ENCODE measurements at places on chromosomes 2 and 18.
A peak's percentile ranks its signal among the peaks of the same experiment; 100 is the strongest.

DNA sequence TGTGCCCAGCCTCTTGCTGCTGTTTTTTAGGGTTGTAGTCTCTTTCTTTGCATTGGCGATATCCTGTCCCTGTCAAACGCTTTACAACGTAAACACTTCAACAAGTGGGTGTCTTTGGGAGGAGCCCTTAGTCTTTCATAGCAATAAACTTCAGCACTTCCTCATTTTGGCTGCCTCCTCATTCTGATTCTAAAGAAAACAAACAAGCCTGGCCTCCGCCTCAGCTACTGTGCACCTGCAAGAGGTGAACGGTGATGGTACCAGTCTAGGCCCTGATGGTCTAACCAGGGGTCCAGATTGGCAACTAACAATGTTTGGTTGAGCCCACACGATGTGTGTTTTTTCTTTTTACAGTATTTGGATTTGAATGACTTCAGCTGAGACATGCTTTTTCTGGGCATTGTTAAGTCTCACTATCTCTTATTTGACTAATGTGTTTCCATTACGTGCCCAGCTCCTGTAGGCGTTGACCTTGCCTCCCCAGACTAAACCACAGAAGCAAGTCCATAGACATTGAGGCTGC lies 53.2 kb upstream of the CUL3 start:
- DNase-seq: no peak

- no peak for DNase-seq
Measured at GRCh38 chr2:96140941-96141623, 2.8 kb upstream of the ASTL start.

GRCh38 chr18:77464917-77465316 lies 215.3 kb downstream of the GALR1 start:
- no peak for DNase-seq

DNA sequence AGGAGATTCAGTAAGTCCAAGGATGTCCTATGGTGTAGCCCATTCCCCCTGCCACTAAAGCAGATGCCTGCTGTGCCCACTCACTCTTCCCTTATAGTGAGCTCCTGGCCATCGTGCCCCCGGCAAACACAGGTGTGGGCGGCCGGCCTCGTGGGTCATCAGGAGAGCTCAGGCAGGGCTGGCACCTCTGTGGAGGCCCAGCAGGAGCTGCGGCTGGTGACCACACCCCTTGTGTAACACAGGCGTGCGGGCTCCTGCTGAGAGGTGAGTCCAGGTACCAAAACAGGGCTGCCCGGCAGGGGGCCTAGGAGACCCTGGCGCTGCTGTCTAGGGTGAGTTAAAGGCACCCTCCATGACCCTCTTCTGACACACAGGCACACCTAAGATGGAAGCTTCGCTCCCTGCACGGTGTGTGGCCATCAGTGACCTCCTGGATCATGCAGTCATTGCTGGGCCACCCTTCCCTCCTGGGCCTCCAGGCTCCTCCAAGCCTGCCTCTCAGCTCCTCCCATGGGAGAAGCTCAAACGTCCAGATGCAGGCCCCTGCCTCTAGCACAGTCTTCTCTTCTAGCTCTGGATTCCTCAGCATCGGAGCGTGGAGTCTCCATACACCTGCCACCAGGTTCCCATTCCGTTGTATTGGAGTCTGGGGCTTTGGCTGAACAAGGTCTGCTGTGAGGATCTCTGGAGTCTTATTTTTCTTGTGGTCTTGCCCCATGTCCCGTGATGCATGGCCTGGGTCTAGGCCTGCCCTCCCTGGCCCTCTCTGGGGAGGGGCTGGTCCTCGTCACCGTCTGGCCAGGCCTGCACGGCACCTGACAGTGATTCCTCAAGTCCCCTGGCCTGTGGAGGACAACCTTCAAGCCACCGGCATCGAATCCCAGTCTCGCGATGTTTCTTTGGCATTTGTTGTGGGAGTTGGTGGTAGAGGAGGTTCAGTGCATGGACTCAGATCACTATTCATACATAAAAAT lies 246.9 kb downstream of the ACKR3 start:
- no peak for DNase-seq

DNA sequence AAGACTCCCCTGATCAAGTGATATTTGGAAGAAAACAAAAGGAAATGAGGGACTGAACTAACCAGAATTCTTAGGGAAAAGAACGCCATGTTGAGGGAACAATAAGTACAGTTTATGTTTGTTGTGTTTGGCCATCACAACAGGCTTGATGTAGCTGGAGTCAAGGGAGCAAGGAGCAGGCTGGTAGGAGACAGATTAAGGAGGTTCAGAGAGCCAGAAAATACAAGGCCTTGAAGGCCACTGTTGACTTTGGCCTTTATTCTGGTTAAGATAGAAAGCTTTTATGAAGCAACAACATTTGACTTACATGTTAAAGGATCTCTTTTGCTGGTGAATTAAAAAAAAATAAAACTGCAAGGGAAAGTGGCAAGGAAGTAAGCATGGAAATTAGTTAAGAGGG lies 754.1 kb upstream of the SLC8A1 start:
- no peak for DNase-seq

- DNase-seq: no peak
Measured at GRCh38 chr2:219254590-219255201, 978 bp upstream of the TUBA4A start.

- no peak for DNase-seq
Measured at GRCh38 chr18:74533666-74534065, 634 bp upstream of the CNDP1 start.

DNA sequence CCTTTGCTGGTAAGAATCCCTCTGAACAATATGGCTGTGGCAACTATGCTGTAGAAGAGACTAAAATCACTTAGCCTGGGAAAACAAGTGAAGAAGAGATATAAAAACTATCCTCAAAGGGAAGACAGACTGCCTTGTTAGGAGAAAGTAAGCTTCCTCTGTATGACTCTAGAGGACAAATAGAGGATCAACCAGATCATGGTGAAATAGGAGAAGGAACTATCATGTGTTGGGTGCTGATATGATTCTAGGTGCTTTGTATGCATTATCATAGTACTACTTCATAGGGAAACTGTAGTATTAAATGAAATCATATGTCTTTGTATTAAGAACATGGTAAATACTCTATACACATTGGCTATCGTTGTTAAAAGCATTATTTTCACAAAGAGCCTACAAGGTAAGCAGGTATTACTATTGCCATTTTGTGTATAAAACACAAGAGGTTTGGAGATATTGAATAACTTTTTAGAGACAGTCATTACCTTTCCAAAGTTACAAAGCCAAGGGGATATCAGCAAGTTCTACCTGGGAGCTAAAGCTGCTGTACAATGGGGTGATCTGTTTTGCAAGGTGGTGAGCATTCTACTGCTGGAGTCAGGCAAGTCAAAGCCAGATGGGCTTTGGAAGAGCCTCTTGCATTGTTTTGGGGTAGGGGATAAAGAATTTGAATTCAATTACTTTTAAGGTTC lies 402.6 kb downstream of the ALK start:
- no peak for DNase-seq

DNA sequence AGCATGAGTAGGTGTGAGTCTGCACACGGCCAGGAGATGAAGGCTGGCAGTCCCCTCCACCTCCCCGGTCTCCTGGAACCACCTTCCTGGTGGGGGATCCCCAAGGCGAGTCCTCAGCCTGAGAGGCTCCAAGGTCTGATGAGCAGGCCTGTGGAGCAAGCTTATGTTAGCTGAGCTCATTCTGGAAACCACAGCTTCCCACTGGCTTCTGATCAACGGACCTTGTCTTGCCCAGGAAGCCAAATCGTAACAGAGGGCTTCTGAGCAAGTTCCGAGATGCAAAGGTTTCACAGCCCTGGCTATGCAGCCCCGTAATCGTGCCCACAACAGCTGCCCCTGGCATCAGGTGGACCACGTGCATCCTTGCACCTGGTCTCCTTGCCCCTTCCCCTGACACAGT lies 28.8 kb upstream of the GPR55 start:
- DNase-seq: no peak

GRCh38 chr2:30701782-30702181 lies 105.5 kb downstream of the CAPN13 start:
- no peak for DNase-seq

DNA sequence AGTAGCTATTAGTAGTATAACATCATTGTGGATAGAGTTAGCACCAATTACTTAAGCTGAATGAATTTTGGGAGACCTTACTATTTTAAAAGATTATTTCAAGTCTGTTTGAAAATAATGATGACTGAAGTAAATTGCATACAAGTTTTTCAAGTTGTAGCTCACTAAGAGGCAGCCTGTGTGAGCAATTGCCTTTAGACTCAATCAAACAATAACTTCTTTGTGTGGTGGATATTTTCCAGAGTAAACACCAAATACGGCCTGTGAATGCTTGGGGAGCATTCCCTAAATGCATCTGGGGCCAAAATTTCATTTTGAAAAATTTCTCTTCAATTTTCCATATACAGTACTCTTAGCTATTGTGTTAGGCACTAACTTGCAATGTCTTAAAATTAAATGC lies 7.9 kb downstream of the SERPINB12 start:
- DNase-seq: no peak

DNA sequence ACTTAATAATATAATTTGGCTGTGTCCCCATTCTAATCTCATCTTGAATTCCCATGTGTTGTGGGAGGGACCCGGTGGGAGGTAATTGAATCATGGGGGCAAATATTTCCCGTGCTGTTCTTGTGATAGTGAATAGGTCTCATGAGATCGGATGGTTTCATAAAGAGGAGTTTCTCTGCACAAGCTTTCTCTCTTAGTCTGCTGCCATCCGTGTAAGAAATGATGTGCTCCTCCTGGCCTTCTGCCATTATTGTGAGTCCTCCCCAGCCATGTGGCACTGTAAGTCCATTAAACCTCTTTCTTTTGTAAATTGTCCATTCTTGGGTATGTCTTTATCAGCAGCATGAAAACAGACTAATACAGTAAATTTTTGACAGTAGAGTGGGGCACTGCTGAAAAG lies 102.5 kb upstream of the LTBP1 start:
- no peak for DNase-seq

DNA sequence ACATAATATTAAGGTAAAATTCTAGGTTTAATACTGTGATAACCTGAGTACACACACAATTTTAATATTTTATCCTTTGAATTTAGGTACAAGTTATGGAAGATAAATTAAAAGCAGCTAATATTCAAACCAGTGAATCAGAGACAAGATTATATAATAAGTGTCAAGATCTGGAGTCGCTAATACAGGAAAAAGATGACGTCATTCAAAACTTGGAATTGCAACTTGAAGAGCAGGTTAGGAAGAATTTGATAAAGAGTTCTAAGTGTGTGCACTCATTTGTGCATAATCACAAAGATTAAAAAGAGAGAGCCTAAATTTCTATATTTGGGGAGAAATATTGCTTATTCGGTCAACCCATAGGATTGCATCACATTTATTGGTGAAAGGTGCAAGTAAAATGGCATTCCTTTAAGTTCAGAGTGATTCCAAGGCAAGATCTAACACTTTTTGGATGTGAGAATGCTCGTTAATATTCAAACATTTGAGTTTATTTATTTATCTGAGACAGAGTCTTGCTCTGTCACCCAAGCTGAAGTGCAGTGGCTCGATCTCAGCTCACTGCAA lies 16.3 kb upstream of the C1GALT1C1L start:
- no peak for DNase-seq

- no peak for DNase-seq
Measured at GRCh38 chr2:88857951-88858411, 166.5 kb downstream of the RPIA start.

GRCh38 chr18:50819027-50819727 lies 639 bp downstream of the MRO start:
- DNase-seq: peak; percentile 64

DNA sequence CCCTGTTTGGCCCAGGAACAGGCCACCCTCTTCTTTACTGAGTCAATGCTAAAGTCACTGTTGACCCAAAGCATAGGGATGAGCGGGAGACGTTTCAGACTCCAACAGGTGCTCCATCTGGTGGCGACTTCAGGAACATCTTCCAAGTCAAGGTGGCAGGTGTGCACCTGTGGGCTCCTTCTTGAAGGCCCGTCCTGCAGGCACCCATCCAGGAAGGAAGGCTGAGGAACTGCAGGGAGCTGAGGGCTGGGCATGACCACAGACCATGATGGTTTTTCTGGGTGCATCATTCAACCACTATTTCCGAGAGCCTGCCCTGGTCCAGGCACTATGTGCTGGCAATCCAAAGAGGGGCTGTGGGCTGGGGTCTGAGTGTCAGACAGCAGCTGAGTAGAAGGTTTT lies 142.8 kb downstream of the NDUFA10 start:
- DNase-seq: peak; percentile 29

- no peak for DNase-seq
Measured at GRCh38 chr18:26470011-26470637, 78.2 kb downstream of the KCTD1 start.

- DNase-seq: no peak
Measured at GRCh38 chr18:44047585-44047984, 633.1 kb upstream of the SETBP1 start.

DNA sequence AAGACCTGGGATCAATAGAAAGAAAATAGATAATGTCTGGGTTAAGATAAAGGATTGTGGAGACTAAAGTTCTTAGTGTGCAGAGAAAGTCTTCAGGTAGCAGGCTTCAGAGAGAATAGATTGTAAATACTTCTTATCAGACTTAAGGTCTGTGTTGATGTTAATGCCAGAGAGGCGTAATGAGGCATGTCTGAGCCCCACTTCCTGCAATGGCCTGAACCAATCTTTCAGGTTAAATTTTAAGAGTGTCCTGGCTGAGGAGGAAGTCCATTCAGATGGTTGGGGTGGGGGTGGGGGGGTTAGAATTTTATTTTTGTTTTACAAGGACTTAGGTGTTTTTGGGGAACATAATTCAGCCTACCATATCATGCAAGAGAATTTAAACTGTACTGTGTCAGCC lies 129.5 kb downstream of the EVA1A start:
- no peak for DNase-seq

GRCh38 chr2:198098918-198099317 lies 294.5 kb downstream of the PLCL1 start:
- peak; percentile 77 for DNase-seq

GRCh38 chr18:48694295-48694694 lies 155.5 kb downstream of the CTIF start:
- DNase-seq: no peak

GRCh38 chr2:226037526-226037925 lies 638.0 kb downstream of the NYAP2 start:
- no peak for DNase-seq

- no peak for DNase-seq
Measured at GRCh38 chr2:99571954-99572353, 82.1 kb upstream of the REV1 start.

GRCh38 chr2:215653344-215654030 lies 217.6 kb upstream of the FN1 start:
- no peak for DNase-seq

- no peak for DNase-seq
Measured at GRCh38 chr2:138831154-138831553, 51.0 kb upstream of the NXPH2 start.

DNA sequence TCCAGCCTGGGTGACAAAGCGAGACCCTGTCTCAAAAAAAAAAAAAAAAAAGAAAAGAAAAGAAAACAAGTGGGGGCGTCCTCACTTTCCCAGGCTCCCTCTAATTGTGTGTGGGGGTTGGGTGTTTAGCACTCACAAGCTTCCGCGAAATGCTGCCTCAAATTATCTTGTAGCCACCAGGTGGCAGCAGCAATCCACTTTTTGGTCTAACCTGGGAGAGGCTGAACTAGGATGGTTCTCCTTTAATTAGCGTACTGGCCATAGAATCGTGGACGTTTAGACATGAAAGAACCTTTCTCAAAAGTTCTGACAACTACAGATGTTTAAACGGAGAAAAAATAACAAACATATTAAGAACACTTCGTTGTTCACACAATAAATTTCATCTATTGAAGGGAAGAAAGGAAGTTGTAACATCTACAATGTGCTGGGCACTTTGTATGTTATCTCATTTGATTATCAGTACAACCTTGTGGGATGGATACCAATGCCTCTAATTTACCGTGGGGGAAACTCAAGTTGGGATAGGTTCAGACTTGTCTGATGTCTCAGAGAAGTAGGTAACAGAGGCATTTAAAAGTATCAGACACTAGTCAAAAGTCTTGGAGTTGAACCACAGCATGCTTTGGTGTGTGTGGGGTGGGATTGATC lies 122.7 kb upstream of the NABP1 start:
- DNase-seq: peak; percentile 87
